SW 1271 (cell line): ENCODE measurements at places on chromosomes 11 and 22.
A peak's percentile ranks its signal among the peaks of the same experiment; 100 is the strongest.

DNA sequence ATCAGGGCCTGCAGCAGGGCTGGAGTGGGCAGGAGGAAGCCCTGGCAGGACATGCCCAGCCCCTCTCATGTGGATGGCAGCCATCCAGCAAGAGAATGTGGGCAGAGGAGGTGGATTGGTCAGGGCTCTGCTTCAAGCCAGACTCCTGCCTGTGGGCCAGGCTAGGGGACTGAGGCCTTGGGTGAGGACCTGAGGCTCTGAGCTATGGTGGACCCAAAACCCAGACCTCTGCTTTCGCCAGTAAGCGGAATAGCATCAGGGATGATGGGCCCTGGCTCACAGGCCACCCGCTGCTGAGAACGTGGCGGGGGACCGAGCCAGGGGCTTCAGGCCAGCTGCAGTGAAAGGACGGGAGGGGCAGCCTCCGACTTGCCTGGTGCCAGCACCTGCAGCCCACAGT, 57.4 kb downstream of the LINC01488 start:
- DNase-seq, result no peak

GRCh38 chr11:36333468-36333867, 37.4 kb downstream of the PRR5L start:
- no peak for DNase-seq

DNA sequence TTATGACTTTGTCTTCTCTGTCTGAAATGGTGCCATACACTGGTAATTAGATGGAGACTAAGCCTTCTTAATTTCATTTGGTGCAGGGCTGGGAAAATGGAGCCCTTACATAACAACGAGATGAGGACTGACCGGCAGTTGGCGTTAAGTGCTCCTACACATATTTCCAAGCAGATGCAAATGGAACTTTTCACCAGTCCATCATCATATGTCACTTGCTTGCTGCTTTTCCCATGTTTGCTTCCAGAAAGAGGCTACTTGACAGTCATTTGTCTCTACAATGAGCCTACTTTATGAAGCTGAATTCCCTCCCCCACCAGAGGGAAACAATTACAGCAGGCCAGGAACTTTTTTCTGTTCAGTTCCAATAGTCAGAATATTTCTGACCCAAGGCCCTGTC, 32.6 kb downstream of the SVIP start:
- no peak for DNase-seq

- DNase-seq, result no peak
Observed at GRCh38 chr11:82043316-82043715, 690.3 kb downstream of the FAM181B start.

- DNase-seq, result peak; percentile 97
Observed at GRCh38 chr11:108497317-108498045, 703 bp downstream of the POGLUT3 start.

GRCh38 chr11:90855531-90855930, 632.7 kb upstream of the CHORDC1 start:
- DNase-seq, result no peak

DNA sequence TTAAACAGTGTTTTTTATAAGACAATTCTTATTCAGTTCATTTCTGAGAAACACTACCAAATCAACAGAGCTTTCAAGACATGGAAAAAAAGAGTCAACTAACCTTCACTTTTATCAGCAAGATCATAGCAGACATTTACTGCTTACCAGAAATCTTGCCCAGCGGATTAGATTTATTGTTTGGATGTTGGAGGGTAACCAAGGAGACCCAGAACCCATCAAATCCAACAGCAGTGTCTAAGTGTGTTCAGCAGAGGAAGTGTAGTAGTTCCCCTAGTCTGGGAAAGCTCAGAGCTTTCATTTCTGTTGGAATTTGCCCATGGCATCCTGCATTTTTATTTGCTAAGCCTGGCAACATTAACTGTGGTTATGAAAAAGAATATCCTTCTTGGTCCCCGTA, 2.4 kb upstream of the PGM2L1 start:
- no peak for DNase-seq

DNA sequence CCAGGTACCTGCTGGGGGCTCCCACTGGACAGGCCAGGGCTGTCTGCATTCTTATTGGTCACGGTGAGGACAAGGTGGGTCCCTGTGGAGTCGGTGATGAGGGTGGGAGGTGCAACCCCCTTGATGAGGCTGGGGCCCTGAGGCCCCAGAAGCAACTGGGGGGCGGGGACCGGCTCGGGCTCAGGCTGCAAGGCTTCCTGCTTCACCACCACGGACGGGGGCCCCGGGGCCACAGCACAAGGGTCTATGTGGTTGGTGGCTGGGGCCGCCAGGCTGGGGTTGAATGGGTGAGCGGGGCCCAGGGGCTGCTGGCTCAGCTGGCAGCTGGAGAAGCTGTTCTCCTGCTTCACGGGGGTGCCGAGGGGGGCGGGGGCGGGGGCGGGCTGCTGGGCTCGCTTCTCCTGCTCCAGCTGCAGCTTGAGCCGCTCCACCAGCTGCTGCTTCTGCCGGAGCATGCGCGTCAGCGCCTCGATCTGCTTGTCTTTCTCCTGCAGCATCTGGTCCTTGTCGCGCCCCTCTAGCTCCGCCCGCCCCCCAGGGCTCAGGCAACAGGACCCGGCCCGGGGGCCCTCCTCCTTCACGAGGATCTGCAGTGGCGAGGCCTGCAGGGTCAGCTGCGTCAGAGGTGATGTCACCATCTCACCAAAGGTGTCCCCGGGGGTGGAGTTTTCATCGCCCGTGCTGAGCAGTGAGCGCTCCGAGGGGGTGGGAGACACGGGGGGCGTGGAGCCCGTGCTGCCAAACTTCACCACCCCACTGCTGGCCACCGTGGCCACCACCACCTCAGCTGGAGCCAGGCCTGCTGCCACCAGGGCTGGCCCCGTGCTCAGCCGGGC, 48.2 kb downstream of the SGSM3 start:
- no peak for DNase-seq

- peak; percentile 63 for DNase-seq
Observed at GRCh38 chr11:86606836-86607481, 65.5 kb downstream of the ME3 start.

GRCh38 chr11:61713906-61714305, 33.7 kb downstream of the DAGLA start:
- DNase-seq, result no peak

DNA sequence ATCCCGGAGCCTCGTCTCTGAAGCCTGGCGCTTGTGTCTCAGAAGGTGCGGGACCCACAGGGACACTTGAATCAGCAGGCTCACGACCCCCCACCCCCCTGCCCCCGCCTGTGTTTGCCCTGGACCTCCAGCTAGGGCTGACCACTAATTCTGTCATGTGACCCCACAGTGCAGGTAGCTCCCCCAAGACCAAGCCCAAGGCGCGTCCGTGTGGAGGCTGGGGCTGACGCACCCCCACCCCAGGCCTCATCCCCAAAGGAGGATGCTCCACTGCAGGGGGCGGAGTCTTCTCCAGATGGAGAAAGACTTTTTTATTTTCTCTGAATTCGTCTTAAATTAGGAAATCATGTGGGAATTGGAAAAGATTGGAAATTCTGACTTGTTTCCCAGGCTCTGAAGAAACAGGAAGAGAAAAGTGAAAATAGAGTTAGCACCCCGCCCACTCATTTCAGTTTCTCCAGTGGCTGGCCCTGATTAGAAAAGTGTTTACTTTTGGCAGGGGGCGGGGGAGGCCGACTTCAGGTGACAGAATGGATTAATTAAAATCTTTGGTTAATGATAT, 1.0 kb upstream of the RELA start:
- DNase-seq, result peak; percentile 56

DNA sequence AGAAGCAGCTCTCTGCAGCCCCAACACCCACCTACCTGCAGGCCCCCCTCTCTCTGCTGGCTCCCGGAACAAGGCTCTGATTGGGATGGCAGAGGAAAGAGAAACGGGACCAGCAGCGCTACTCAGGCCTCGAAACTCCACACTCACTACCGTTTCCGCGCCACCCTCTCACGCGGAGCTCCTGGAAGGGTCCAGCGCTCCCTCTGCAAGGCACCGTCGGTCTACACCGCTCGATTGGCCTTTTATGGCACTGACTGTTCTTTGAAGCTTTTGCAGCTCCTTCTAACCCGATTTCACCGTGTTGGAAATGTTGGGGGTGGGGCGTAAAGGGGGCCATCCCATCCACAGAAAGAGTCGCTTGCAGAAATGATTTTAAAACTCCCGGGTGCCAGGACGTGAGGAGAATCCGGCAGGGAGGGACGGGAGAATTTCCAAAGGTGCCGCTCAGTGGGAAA, 323 bp upstream of the PANX1 start:
- DNase-seq, result no peak

DNA sequence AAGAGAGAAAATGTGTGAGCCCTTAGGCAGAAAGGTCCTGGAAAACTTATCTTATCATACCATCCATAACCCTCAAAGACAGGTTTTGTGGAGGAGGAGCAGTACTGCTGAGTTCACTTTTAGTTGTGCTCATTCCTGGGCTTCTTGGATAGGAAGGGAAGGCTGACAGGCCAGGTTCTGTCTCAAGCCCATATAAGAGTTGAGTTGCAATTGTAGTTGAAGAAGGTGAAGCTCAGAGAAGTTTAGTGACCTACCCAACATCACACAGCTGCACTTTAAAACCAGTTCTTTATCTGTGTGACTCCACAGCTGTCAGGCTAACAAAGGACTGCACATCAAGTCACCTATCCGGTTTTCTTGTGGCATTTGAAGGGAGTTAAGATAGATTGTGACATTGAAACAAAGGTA, 13.0 kb downstream of the TEAD1 start:
- no peak for DNase-seq

GRCh38 chr11:98296091-98296880, 724.5 kb upstream of the CNTN5 start:
- no peak for DNase-seq

- no peak for DNase-seq
Observed at GRCh38 chr22:37733625-37734401, 37.0 kb downstream of the TRIOBP start.

DNA sequence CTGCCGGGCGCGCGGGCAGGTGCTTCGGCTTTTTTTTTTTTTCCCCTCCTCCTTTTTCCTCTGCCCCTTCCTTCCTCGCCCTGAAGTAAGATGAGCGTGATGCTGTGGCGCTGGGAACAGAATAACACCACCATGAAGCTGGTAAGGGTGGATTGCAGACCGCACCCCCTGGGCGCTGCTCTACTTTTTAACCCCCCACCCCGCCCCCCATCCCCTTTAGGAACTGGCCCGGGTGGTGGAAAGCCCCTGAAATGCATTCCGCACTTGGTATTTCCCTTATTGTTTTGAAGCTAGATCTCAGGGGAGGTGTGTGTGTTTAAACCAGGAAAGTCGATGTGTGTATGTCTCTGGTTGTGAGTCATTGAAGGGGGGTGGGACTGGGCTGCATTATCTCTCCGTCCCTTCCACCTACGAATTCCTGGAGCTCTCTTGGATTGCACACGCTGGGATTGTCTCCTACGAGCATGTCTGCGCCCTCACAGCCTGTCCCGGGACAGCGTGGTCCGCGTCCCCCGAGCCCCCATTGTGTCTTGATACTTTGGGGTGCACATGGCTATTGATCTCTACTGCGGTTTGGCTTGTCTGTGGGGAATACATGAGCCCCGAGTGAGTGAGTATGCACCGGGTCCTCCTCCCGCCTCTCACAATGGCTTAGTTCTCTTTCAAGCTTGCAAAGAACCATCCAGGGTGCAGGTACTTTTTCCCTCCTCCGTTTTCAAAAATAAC, 64.9 kb downstream of the NAV2 start:
- DNase-seq, result no peak

GRCh38 chr22:23856721-23857605, 712 bp upstream of the SLC2A11 start:
- no peak for DNase-seq

- no peak for DNase-seq
Observed at GRCh38 chr11:111148121-111148520, 97.4 kb upstream of the POU2AF2 start.

DNA sequence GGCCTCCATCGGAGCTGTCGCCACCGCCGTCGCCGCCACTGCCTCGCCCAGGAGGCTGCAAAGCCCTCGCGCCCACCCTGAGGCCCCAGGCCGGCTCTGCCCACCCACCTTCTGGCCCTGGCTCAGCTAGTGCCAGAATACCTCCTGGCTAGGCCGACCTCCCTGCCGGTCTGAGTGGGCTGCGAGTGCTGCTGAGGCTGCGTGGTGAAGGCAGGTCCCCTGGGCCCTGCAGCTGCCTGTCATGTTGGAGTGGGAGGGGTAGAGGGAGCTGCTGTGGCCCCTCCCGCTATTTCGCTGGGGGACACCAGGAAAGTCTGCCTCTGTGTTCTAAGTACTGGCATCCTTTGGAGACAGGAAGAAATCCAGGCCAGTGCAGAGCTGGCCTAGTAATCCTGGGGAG, 34.2 kb downstream of the LRRC10B start:
- DNase-seq, result no peak

DNA sequence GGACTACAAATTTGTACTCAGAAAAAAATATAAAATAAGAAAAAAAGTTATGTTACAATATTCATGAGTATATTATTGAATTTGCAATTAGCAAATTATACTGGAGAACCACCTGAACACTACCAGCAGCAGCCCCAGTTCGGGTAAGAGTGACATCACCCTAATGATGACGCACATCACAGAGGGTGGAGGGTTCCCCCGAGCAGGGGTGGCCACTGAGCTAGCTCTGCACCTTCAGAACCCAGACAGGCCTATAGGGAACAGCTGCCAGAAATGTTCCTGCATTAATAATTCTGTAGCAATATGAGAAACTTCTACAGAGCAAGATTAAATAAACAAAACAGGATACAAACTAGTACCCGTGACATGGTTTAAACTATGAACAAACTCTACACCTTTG, 17.5 kb upstream of the ARAP1 start:
- DNase-seq, result no peak

DNA sequence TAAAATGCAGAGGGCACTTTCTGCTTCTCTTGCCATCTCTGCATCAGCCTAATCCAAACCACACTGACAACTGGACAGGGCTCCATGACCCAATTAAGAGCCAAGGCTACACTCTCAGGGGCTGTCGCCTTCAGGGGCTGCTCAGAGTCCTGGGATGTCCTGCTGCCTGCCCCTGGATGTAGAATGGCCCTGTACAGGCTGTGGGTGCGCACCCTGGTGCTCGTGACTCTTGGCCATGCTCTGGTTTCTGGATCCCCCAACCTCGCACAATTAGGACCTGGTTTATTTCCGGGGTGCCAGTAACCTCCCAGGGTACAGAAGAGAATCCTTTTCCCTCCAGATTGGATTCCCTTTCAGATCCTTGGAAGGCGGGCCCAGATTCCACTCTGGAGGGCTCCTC, 11.3 kb downstream of the IFT27 start:
- no peak for DNase-seq

- DNase-seq, result no peak
Observed at GRCh38 chr11:111819829-111820237, 51.5 kb downstream of the ALG9 start.

DNA sequence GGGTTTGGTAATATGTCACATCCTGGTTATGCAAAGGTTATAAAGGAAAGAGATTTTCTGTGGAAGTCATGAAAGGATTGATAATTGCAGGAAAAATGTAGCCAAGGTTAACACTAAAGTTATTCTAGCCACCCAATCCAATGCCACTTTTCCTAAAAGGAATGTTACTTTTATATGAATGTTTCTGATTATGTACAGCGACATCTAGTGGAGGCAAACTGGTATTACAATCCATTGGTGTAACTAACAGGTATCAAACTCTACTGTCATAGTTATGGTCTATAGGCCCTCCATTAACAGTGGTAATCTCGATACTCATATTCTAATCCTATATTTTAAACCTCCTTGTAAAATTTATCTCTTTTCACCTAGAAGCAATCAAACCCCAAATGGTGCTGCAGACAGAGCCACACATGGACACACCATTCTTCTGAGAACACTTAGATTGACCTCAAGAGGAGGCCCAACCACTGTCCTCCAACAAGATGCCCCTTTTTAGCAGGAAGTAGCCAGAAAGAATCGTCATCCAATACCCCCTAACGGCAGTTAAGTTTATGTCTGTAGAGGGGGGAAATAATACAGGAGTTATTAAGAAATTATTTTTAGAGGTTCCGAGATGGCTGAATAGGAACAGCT, 74.9 kb upstream of the RAG2 start:
- DNase-seq, result peak; percentile 58

GRCh38 chr11:67293090-67293489, 4.0 kb downstream of the ANKRD13D start:
- no peak for DNase-seq
